Skeletal muscle cell (primary cell): ENCODE measurements at places on chromosomes 11 and 22.

DNA sequence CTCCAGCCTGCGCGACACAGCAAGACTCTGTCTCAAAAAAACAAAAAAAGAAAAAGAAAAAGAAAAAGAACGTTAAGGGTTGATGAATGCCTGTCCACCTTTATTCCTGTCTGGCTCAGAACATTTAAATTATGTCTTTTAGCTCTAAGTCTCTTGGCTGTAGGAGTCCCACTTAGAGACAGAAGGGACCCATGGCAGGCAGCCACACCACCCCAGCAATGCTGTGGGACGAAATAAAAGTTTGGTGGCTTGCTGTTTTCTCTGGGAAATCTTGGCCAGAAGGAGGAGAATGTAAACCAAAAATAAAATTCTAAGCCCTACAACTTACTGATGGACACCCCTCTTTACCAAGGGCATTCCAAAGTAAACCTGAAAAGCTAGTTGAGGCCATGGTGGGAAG lies 38.9 kb upstream of the GNAZ start:
- no peak for DNase-seq

- DNase-seq: no peak
Measured at GRCh38 chr11:66459138-66459778, 7.4 kb upstream of the PELI3 start.

DNA sequence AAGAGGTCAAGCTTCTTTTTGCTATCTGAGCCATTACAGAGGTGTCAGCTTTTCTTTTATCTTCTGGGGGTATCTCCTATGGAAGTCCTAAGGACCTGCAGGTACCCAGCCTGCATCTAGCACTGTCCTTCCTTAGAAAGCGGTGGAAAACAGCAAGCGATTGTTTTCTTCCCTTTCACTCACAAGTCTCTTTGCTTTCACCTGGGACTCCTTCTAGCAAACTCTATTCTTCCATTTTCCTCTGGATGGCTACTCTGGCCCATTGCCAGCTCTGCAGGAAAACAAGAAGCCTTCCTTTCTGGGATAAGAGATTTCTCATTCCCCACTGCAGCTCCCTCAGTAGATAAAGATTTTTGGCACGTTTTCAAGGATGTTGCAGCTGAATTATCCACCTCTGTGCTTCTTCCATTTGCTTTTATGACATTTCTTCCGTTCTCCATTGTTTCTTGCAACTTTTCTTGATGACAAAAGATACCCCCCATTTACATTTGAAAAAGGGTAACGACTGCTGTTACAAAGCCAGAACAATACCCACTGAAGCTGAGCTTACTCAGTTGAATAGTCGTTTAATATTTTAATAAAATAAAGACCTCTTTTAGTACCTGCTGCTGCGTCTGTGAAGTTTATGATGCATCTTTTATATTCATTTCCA lies 40.2 kb upstream of the BDNF start:
- DNase-seq: no peak

DNA sequence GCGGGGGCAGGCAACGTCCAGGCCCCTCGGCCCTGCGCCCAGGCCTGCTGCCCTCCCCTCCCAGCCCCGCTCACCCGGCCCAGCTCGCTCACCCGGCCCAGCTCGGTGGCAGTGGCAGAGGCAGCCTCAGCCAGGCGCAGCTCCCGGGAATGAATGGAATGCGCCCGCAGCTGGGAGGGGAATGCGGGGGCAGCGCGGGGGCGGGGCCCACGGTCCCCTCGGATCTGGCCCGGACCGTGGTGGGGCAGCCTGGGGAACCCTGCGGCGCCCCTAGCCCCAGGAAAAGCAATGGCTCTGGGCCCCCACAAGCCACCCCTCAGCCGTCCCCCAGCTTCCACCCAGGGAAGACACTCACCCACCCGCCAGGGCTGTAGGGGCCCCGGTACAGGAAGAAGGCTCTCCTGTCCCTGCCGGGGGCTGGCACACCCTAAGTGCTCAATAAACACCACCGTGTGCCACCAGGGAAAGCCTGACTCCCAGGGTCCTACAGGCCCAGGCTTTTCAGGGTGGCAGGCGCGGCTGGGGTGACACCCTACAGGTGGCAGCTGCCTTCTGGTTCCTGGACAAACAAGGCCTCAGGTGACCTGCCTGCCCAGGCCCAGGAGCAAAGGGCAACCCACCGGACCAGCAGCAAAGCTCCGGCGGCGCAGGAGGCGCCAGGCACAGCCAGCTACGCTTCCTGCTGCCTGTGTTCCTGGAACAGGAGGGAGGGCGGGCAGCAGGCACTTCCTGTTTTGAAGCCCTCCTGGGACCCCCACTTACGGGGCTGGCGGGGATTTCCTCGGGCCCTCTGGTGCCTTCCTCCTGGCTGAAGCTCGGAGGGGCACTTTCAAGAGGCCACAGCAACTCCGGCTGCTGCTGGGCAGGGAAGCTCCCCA lies 13.8 kb downstream of the PLXNB2 start:
- DNase-seq: no peak

DNA sequence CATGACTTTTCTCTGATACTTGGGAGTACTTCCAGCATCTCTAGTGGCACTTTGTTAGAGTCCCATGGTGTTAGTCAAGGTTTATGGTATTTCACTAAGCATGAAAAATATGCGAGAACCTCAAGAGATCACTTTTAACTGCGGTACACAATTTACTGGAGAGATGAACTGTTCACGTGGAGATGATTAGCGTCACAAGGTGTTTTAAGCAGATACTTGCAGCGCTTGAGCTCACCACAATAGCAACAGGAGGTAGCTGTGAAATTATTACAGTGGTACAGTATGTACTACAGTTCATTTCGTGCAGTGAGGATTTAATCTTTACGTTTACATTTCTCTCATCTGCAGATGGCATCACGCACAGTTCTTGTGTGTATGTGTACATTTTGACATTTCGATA lies 4.5 kb downstream of the PARVA start:
- DNase-seq: no peak

- DNase-seq: no peak
Measured at GRCh38 chr22:23285236-23285635, 104.9 kb downstream of the BCR start.

DNA sequence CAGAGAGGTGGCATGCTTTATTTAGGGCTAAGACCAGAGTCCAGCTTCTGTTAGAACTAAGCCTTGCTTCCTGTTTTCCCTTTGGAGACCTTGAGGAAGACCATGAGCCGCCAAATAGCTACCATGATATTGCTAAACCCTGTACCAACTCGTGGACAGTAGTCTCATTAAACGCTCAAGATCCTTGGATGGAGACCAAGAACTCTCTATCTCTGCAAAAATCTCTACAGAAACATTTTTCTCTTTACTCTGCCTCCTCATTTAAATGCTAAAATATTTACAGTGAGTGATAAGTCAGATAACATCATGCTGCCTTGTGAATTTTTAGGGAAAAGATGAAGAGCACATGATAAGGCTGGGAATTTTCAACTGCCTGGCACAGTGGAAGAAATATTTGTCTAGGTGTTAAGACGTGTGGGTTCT lies 197.8 kb downstream of the MAML2 start:
- peak; percentile 23 for DNase-seq

DNA sequence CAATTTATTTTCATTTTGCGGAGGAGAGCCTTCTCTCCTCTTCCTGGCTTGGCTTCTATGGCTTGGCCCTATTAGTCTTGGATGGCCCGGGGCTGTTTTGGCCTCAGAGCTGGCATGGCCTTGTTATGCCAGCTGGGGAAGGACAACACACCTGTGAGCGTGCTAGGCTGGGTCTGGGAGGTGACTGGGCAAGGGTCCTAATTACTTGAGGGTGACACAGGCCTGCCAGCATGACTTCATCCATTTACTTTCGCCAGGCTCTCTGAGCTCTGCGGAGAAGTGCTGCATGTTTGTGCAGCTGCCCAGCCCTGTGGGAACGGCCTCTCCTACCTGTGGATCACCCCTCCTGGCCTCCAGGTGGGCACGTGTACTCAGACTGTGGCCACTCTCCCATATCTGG lies 153.6 kb downstream of the SNX19 start:
- no peak for DNase-seq

GRCh38 chr22:30326255-30326705 lies 461 bp downstream of the TBC1D10A start:
- no peak for DNase-seq

DNA sequence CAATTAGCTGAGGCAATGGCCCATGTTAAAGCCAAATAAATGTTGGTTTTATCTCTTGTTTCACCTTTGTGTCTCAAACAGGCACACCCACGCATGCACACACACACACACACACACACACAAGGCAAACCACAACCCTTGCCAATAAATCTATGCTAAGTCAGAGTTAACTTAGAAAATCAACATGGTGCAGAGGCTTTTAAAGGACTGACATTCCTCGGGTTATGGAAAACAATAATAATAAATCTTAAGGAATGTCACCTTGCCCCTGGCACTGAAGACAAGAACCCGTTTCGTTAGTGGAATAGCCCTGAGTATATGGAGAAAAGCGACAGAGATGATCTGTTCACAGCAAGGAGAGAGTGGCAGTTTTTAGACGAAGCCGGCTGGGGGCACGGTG lies 326.3 kb downstream of the NTM start:
- no peak for DNase-seq

GRCh38 chr11:3030289-3031070 lies 26.7 kb downstream of the CARS1 start:
- no peak for DNase-seq

DNA sequence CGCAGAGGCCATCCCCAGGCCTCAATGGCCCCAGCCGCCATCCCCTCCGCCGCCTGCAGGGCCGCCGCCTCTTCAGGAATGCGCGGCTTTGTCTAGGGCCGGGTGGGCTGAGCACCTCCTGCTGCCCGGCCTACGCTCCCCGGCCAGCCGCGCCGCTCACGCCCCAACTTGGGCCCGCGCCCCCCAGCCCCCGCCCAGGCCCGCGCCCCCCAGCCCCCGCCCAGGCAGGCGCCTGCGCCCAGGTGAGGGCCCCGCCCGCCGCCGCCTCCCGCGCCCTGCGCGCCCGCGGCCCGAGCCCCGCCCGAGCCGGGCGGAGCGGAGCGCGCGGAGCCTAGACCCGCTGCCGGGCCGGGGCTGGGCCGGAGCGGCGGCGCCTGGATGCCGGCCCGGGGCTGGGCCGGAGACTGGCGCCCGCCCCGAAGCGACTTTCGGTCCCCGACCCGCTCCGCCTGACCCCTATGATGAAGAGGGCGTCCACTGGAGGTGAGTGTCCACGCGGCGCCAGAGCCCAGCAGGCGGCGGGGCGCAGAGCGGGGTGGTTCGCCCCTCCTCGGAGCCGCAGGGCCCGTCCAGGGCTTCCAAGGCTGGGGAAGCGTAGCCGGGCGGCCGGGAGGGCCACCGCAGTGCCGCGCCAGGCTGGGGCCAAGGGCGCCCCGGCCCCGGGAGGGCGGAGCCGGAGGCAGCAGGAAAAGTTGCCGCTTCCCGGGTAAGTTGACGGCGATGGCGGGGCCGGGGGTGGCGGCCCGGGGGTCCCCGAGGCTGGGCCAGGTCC lies 34.3 kb upstream of the PRODH start:
- DNase-seq: no peak

DNA sequence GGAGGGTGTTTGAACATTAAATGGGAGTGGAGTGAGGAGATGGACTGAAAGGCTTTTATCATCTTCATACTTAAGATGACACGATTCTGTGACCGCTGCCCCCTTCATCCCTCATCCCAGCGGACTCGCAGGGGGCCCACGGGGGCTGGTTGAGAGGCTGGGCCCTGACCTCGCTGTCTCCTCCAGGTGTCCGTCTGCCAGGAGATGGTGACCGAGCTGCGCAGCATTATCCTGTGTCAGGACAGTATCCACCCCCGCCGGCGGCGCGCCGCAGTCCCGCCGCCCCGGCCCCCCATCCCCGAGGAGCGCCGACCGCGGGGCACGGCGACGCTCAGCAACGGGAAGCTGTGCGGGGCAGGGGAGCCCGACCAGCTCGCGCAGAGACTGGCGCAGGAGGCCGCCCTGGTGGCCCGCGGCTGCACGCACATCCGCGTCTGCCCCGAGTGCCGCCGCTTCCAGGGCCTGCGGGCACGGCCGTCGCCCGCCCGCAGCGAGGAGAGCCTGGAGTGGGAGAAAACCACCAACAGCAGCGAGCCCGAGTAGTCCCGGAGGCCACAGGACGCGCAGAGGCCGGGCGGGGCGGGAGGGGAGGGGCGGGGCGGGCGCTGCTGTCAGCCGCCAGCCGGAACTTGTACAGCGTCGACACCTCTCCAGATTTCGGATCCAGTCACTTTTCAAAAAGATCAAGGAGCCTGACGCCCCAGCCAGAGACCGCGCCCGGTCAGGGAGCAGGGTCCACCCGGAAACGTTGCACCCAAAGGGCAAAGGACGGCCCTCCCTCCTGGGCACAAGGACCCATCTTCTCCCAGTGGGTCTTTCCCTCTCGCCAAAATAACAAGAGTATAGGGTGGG lies 38.0 kb upstream of the TBCEL start:
- DNase-seq: peak; percentile 12

GRCh38 chr11:123783536-123783935 lies 22.6 kb downstream of the OR6M1 start:
- DNase-seq: no peak

DNA sequence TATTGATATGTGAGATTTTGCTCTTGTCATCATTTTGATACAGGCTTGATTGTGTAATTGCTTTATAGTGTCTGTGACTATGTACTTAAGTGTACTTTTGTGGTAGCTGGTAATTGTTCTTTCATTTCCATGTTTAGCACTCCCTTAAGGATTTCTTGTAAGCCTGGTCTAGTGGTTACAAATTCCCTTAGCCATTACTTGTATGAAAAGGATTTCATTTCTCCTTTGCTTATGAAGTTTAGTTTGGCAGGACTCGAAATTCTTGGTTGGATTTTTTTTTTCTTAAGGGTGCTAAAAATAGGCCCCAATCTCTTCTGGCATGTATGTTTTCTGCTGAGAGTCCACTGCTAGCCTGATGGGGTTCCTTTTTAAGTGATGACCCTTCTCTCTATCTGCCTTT lies 346.8 kb downstream of the JRKL start:
- DNase-seq: peak; percentile 8

DNA sequence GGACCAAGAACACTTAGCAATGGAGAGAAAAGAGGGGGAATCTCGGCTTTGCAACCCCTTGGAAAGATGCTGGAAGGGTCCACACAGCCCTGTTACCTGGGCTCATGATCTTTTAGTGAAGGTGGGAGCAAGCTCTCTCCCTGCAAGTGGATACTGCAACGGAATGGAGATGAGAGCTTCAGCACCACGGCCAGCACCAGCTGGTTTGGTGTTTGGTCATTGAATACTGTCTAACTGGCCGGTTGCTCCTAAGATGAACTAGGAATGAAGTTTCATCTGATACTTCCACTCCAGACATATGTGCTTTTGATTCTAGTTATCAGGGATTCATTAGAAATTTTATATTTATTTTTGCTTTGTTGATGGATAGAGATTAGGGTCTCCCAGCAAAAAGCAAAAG lies 16.3 kb downstream of the HTR3A start:
- DNase-seq: no peak
